Neural progenitor cell (in vitro differentiated cells): ENCODE measurements at places on chromosomes 13 and 19.

DNA sequence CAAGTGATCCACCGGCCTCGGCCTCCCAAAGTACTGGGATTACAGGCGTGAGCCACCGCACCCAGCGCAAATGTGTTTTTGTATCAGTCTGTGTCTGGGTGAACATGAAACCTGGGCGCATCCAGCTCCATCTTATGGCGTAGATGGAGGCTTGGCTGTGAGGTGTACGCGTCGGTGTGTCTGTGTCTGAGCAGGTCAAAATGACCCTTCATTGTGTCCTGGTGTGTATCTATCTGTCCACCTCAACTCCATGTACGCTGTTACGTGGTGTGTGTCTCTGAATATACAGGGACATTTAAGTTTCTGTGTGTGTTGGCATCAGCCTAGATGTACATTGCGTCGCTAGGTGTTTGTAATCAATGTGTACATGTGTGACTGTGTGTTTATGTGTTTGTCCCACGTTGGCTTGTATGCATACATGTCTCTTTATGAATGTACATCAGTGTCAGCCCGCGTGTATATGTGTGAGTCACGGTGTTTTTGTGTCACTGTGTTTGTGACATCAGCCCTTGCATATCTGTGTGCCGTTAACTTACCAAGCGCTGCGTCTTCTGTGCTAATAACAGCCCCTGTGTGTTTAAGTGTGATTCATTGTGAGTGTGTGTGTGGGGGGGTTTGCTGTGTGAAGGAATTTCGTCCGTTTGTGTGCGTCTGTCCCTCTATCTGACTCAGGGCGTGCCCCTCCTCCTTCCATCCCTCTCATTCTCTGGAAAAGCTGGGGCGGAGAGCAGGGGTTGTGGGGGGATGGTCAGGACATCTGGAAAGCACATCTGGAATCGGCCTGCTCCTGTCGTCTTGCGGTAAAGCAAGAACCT is 6.4 kb downstream of the AXL start:
- peak; percentile 65 for DNase-seq

- DNase-seq: no peak
These were observed 11.0 kb downstream of the TMEM272 start for GRCh38 chr13:51833980-51834379.

DNA sequence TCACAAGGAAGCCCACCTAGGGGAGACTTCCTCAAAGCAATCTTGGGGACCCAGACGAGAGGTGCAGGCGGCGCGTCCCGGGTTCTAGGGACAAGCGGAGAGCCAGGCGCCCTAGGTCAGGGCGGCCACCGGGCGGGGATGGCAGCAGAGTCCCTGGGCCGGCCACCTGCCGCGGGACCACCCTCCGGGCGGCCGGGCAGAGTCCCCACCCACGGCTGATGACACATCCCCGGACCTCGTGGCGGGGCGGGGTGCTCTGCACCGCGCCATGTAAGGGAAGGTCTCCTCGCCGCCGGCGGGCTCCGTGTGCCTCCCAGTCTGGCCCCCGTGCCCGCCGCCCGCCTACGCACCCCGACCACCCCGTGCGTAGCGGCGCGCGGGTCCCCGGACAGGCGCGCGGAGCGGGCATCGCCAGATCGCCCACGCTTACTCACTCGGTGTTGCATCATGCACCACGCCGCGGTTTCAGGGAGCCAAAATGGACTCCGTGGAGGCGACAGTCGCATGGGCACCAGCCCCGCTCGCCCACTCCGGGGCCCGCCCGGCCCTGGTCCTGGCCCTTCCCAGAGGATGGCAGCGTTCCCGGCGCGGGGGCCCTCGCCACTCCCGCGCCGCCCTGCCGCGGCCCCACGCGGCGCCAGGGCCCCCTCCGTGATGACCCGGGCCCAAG is 643 bp downstream of the SLC7A1 start:
- DNase-seq: peak; percentile 57

DNA sequence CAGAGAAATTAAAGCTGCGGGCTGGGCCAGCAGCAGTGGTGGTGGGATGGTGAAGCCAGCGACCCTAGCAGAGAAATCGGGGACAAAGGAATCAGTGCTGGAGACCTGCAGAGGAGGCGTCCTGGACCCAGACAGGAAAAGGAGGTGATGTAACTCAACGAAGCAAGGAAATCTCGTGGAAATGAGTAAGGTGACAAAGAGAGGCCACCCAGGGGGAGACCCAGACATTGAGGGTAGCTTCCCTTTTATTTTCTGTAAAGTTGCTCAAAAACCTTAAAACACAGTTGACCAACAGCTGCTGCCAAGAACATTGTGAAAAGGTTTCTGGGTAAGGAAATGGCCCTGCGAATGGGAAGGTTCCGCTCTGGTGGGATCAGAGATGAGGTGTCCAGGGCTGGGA is 13.3 kb upstream of the RETN start:
- DNase-seq: no peak
